ENCODE measurements at places on chromosomes 7 and 10. TPM values are rescaled to one million over a fixed set of nuclear protein-coding genes. Genes with fewer than 3 reads are reported as not detected.

The CTAGE15 gene
- total RNA-seq, result under 0.01 TPM

The KIAA1549 gene
- total RNA-seq, result 21.6 TPM

The ZPBP gene
- 0.41 TPM for total RNA-seq

The LMOD2 gene
- not detected for total RNA-seq

The COL26A1 gene
- total RNA-seq, result 14.3 TPM

The GNAT3 gene
- not detected for total RNA-seq

The FAM200A gene
- 19.6 TPM for total RNA-seq

GRCh38 chr10:62614389-62615157 lies 189.9 kb upstream of the ADO start:
- no peak for DNase-seq

DNA sequence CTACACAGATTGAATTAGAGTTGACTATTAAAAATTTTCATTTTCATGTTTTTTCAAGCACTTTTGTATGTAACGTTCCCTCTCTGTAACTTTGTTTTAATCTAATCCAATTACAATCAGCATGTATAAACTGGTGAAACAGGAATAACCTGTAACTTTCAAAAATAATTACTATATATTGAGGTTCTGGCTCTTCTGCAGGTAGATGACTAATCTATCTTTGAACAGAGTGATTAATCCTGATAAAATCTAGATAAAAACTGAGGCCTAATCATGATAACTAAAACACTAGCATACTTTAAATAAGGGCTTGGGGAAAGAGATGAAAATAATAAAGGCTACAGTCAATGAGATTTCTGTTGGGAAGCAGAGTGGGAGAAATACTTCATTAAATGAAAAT lies 101.6 kb upstream of the KCND2 start:
- DNase-seq, result no peak

DNA sequence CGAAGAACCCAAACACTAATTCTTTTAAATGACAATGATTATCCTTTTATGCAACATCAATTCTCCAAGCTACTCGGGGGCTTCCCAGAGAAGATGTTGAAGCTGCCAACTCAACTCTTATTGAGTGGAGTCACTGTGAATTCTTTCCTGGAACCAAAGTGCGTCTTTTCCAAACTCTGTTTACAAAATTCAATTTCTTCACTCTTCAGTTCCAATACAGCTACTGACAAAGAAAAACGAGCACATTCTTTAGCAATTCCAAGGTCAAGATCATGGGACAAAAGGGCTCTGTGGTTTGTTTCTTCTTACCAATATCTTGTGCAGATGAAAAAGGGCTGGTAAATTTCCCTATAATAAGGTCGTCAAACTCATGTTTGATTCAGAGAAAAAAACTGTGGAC lies 74.2 kb downstream of the FAS start:
- DNase-seq, result no peak

GRCh38 chr7:159033956-159034355 lies 110.7 kb downstream of the VIPR2 start:
- DNase-seq, result no peak

GRCh38 chr10:78460204-78460603 lies 426.5 kb downstream of the RPS24 start:
- DNase-seq, result no peak

DNA sequence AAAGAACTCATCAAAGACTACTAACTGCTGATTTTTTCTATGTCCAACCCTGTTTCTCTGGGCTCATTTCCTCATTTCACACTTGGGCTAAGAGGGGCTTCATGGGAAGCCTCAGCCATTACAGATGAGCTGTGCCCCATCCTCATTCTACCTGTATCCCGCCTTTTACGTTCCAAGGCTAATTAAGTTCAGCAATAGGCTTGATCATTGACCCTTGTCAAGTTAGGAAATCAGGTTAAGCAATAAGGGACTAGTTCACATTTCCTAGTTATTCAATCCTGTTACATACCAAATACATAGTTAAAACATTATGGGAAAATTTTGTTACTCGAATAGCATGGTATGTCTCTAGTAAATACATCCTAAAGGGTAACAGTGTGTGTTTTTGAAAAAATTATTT lies 29.3 kb upstream of the AGBL3 start:
- DNase-seq, result no peak

DNA sequence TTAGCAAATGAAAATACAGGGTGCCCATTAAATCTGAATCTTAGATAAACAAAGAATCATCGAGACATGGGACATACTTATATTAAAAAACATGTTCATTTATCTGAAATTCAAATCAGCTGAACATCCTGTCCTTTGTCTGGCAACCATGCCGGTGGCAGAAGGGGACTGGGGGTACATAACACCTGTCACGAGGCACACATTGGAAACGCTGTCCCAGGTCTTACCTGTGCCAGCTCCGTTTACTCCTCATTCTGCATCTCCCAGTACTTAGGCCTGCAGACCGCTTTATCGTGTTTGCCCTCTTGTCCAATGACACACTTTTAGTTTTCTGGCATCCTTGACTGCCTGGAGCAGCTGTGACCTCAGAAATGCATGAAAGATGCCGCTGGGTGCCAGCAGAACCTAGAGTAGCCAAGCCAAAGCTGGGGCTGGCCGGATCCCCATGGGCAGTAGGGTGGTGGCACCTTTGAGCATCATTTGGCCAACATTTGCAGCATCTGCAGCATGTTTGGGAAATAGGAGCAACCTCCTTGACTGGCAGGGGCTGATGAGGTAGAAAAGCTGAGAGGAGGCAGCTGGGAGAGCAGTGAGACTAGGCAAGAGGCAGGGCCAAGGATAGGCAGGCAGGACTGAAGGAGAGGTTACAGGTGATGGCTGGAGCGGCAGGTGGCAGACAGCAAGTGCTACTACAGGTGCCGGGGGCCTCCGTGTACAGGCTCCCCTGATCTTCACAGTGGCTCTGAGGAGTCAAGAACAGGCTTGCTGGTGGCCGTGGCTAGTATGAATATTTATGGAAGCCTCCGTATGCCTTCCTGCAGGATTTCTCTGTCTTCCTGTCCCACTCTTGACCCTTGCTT lies 62.3 kb upstream of the BTBD16 start:
- DNase-seq, result no peak

GRCh38 chr7:2645274-2645868 lies 13.6 kb downstream of the TTYH3 start:
- no peak for DNase-seq

GRCh38 chr7:147276783-147277370 lies 1160.3 kb downstream of the CNTNAP2 start:
- DNase-seq, result no peak

DNA sequence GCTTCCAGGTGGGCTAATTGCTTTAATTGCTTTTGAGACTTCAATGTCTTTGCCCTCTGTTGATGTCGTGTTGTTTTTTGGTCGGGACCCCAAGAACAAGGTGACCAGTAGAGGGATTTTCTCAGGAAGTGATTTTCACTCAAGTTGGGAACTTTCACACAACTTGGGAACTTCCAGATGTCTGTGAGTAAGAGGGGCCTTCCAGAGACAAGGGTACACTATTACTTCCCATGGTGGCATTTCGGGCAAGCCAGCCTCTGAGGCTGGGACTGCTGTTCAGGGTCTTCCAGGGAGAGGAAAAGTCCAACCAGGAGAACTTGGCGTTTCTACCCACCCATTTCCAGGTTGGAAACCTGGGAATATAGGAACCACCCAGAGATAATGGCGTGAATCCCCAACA lies 170.0 kb upstream of the CDCA7L start:
- DNase-seq, result no peak

DNA sequence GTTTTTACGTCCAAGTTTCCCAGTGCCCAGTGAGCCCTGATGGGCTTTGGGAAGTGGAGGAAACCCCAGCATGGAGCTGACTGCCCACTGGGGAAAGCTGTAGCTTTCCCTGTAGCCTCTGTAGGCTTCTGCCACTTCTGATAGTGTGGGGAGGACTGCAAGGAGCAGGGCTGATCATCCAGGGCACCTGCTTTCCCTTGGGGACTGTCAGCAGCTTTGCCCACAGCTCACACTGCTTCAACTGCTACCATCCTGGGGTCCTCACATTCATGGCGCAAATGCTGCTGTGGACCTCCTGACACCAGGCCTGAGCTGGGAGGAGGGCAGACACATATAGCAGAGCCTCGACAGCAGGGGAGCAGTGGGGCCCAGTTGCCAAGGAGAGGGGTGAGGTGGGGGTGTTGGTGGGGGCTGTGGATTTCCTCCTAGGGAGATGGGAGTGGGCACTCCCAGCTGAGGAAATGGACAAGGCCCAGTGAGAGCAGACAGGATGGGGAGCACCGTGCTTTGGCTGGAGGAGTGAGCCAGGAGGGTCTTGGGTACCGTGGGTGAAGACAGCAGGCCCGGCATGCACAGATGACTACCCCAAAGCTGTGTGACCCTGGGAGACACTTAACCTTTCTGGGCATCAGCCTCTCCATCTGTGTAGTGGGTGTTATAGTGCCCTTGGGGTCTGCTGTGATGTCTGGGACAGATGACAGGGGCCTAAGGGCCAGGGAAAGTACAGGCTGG lies 16.2 kb downstream of the RAMP3 start:
- no peak for DNase-seq

DNA sequence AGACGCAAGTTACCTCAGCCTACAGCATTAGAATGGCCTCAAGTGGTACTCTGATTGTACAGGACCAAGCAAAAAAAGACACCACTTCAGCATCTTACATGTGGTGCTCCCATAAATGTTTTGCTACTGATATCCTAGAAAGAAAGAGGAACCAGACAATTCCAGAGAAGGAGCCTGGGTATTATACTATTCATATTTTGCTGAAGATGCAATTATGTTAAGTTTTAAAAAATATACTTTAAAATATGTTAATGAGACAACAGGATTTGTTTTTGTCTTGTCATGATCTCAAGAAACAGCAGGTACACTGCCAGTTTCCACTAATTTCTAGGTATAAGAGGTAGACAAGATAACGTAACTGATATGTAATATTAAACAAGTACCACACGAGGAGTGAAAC lies 92.6 kb downstream of the JMJD1C start:
- no peak for DNase-seq

- no peak for DNase-seq
Observed at GRCh38 chr10:31242902-31243301, 76.1 kb upstream of the ZEB1 start.

DNA sequence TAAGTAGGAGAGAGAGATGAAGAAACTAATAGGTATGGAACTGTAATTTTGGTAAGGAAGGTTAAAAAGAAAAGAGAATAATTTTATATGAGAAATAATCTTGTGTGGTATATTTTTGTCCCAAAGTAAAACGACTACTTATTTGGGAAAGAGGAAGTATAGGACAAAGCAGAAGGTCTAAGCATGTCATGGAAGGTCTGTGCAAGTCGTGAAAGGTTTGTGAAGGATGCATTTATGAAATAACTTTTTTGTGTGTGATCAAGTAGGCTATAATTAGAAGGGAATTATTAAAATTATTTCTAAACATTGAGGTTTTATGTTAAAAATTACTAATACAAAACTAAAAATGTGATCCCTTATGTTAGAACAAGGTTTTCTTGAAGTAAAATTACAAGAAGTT lies 63.3 kb downstream of the ZNF783 start:
- DNase-seq, result no peak

DNA sequence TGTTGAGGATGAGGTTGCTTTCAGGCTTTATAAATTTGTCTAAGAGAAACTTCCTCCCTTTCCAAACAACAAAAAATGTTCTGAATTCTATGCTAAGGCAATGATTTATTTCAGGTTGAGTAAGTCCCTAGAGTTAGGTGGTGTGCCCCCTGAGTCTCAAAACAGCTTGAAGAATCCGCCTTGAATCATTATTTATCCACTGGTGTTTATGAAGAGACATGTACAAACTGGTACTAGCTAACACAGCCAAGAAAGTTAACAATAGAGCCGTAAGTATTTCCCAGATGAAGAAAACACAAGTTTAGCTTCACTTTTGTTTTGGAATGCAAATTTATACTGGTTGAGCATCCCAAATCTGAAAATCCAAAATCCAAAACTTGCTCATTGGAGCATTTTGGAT lies 66.2 kb upstream of the SRPK2 start:
- DNase-seq, result no peak

DNA sequence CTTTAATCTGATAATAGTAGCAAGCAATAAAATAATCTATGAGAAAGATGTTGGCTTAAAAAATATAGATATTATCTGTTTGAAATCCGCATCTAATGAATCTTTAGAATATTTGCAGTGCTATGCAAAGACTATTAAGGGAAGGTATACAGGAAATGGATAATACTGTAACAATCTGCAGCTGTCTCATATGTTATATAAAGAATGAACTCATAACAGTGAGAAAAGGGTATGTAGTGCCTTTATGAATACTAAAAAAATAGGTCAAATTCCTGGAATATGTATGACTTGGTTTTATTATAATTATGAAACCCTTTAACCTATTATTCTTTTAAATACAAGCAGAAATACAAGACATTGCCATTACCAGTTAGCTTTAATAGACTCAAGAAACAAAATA lies 105.1 kb upstream of the GPR22 start:
- DNase-seq, result no peak

- no peak for DNase-seq
Observed at GRCh38 chr10:94623572-94623971, 60.0 kb upstream of the CYP2C18 start.

DNA sequence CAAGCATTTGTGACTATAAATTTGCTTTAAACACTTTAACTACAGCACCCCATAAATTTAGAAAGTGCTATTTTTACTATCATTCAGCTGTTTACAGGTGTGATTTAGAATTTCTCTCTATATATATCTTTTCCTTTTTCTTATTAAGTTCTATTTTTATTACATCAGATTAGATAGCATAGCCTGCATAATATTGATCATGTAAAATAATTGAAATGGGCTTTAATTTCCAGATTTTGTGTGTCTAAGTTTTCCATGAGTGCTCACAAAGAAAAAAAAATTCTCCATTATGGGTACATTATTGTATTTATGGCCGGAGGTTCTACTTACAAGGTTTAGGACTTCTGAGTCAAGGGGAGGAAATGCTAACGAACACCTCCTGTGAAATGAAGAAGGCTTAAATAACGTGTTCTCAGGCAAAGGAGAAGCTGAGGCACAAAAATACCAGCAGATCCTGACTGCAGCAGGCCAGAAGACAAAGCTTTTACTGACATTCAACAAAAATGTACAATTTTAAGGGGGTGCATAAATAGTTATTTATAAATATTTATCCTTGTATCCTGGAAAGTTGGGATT lies 114.2 kb downstream of the RNF133 start:
- no peak for DNase-seq

DNA sequence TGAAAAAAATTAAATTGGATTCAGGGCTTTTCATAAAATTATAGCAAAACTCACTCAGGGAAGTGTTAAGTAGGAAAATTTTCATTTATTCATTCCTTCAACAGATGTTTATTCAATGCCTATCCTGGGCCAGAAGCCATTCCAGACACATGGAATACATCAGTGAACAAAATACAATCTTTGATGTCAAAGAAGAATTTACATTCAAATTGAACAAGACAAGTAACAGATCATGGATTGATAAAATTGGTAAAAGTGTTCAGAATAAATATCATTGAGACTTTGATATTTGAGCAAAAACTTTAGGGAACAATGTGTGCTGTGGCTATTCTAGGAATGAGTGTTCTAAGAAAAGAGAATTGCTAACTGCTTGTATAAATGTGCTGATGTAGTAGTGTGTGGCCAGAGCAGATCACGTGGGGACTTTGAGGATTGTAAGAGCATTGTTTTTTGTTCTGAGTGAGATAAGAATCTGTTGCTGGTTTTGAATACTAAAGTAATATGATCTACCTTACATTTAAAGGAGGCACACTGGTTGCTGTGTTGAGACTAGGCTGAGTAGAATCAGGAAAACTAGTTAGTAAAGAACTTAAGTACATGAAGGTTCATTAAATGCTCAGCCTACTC lies 957.2 kb downstream of the PCDH15 start:
- DNase-seq, result no peak

Data from frontal cortex (tissue), 4 donors.